ENCODE measurements at places on chromosomes 6 and 20. TPM values are rescaled to one million over a fixed set of nuclear protein-coding genes. Genes with fewer than 3 reads are reported as not detected.
A peak's percentile ranks its signal among the peaks of the same experiment; 100 is the strongest.

GRCh38 chr6:52815167-52816092 is 11.8 kb upstream of the GSTA1 start:
- DNase-seq = no peak

DNA sequence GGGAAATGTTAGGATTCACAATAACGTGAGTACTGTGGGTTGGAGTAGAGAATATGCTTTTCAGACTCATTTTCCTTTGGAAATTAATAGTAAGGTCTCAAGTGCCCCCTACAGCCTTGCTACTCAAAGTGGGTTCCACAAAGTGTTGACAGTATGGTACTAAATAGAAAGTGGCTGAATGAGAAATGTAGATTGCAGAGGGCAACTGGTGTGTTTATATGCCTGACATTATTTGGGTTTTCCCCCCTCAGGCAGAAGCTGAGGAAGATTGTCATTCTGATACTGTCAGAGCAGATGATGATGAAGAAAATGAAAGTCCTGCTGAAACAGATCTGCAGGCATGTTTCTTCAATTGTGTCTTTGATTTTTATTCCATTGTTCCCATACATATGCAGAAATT is 5.6 kb downstream of the FBXO9 start:
- DNase-seq = no peak

DNA sequence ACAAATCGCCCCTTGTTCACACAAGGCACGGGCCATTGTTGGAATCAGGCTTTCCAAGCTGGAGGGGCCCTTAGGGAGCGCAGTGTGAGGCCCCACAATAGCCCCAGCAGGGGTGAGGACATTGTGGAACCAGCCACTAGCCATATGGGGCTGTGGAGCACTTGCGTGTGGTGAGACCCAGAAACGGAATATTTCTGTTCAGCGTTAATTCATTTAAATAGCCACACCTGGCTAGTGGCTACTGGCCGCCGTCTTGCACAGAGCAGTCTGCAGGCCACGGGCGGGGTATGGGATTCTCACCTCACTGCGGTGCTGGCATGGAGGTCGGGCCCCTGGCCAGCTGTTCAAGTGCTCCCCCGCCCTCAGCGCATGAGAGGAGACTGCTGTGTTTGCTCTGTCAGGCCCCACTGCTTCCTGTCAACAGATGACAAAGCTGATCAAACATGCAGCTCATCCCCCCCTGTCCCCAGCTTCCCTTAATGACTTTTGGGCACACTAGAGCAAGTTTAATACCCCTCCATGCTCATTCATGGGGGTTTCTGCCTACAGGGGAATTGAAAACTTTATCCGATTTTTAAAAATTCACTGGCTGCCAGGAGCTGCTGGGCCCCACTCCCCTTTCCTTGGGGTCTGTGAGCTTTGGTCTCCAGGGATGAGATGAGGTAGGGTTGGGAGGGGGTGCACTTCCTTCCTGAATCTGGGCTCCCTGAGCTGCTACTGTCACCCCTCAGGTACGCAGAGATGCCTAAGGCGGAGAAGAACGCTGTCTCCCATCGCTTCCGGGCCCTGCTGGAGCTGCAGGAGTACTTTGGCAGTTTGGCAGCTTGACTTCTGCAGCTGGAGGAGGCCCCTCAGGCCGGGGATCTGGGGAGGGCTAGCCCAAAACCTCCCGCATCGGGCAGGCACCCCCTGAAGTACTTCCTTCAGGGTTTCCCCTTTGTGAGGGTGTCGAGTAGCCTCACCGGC is 13.6 kb downstream of the ITPA start:
- no peak for DNase-seq

- no peak for DNase-seq
Observed at GRCh38 chr6:68637071-68637470, 2.0 kb downstream of the ADGRB3 start.

GRCh38 chr20:34791289-34792020 is 34.0 kb downstream of the NCOA6 start:
- DNase-seq = no peak

DNA sequence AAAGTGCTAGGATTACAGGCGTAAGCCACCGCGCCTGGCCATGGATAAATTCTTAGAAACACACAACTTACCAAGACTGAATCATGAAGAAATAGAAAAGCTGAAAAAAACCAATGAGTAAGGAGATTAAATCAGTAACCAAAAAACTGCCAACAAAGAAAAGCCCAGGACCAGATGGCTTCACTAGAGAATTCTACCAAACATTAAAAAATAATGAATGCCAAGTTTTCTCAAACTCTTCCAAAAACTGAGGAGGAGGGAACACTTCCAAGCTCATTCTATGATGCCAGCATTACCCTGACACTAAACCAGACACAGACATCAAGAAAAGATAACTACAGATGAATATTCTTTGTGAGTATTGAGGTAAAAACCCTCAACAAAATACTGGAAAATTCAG is 44.3 kb downstream of the USP49 start:
- DNase-seq = no peak

DNA sequence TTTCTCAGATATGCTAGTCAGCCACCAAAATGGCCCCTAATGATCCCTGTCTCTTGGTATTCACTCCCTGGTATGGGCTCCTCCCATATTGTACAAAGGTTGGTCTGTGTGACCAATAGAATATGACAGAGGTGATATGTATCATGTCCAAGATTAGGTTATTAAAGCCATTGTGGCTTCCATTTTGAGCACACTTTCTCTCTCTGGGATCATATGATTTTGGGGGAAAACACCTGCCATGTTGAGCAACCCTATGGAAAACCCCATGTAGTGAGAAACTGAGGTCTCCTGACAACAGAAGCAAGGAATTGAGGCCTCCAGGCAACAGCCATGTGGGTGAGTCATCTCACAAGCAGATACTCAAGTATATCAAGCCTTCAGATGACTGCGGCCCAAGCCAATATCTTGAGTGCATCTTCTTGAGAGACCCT is 7.1 kb upstream of the ZNF318 start:
- no peak for DNase-seq

- no peak for DNase-seq
Observed at GRCh38 chr6:90434094-90434493, 137.5 kb upstream of the BACH2 start.

- DNase-seq = no peak
Observed at GRCh38 chr6:159807150-159807858, 7.2 kb downstream of the PNLDC1 start.

- no peak for DNase-seq
Observed at GRCh38 chr20:48844996-48845395, 17.2 kb upstream of the PREX1 start.

- peak; percentile 49 for DNase-seq
Observed at GRCh38 chr6:8108759-8109539, 6.6 kb upstream of the EEF1E1 start.

- no peak for DNase-seq
Observed at GRCh38 chr20:56815796-56816195, 186.7 kb downstream of the TFAP2C start.

GRCh38 chr6:83071707-83072106 is 4.2 kb downstream of the DOP1A start:
- no peak for DNase-seq

- DNase-seq = no peak
Observed at GRCh38 chr6:79506251-79506650, 31.0 kb downstream of the LCA5 start.

DNA sequence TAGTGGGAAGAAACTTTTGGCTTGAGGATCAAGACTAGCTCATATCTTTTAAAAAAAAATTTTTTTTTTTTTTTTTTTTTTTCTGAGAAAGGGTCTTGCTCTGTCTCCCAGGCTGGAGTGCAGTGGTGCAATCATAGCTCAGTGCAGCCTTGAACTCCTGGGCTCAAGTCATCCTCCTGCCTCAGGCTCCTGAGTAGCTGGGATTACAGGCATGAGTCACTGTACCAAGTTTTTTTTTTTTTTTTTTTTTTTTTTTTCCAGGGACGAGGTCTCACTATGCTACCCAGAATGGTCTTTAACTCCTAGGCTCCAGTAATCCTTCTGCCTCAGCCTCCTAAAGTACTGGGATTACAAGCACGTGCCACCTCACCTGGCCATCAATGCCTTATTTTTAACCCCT is 27.9 kb downstream of the GCLC start:
- DNase-seq = no peak

GRCh38 chr6:12584631-12585405 is 131.7 kb upstream of the PHACTR1 start:
- no peak for DNase-seq

- no peak for DNase-seq
Observed at GRCh38 chr20:18004384-18005031, 35.7 kb downstream of the MGME1 start.

DNA sequence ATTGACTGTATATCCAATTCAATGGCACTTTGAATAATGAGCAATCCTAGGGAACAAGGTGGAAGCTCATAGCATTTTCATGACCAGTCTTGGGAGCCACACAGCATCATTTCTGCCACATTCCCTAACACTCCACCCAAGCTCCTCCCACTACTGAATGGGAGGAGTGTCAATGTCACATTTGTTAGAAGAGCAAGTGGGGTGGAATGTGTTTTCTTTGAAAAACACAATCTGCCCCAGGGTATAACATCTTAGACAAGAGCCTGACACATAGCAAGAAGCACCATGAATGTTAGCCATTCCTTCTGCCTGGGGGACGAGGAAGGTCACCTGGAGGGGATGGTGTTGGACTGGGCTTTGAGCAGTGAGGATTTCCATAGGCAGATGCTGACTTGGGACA is 258.3 kb upstream of the PMEPA1 start:
- no peak for DNase-seq

GRCh38 chr6:110039981-110040383 is 61.9 kb downstream of the GPR6 start:
- no peak for DNase-seq

- peak; percentile 74 for DNase-seq
Observed at GRCh38 chr6:79544939-79545450, 7.8 kb upstream of the LCA5 start.

- DNase-seq = no peak
Observed at GRCh38 chr6:38856492-38856891, 141.4 kb downstream of the DNAH8 start.

GRCh38 chr20:45500022-45500421 is 15.4 kb downstream of the SPINT3 start:
- DNase-seq = no peak

DNA sequence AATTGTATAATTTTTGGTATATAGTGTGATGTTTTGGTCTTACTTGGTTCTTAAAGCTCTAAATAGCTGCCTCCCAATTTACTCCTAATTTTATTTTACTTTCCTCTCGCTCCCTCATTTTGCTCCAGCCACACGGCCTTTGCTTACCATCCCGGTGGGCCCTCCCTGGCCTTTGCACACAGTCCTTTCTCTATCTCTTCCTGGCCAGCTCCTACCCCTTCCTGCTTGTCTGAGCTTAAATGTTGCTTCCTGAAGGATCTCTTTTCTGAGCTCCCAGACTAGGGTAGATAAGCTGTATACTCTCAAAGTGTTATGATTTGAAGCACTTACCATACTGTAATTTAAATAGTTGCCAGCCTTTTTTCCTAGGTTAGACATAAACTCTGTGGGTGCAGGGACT is 121.7 kb downstream of the UTRN start:
- no peak for DNase-seq

DNA sequence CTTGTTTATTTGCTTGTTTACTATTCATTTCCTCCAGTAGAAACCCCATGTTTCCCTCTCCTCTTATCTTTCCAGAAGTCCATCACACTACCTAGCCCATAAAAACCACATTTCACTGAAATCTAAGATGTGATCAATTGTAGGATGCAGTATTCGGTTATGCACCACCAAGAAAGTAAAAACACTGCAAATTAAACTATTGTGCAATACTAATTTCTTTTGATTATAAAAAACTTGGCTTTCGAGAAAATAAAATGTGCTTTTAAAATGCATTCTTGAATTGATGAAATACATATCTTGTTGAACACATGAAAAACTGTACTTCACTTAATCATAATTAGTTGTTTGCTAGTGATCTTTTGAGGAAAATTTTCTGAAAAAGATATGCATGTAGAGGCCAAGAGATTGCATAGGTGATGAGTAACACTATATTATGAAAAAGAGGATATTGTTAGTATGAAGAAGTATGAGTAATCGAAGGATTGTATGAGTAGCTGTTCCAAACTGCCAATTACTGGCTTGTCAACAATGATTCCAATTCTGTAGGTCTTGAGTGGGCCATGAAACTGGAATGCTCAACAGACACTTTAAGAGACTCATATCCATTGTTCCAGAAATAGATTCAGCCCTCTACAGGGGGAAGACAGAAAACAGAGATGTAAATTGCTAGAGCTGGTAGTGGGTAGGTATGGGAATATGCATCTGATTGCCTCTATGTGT is 79.7 kb downstream of the RNF217 start:
- no peak for DNase-seq

GRCh38 chr6:35980991-35981645 is 43.3 kb downstream of the SLC26A8 start:
- no peak for DNase-seq

DNA sequence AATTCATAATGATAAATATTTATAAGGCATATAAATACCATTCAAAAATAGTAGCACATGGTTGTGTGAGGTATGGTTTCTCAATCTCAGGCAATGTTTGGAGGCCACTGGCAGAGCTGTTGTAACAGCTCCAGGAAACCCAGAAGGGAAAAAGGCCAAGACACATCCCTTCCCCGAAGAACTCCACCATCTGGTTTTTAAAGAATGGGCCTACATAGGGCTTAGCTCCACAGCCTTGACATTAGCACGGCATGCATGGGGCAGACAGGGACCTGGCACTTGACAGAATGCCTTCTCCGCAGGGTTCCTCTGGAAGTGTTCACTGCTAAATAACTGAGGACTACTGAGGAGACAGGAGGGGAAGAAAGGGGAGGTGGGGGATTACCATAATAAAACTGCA is 16.1 kb upstream of the FOXO3 start:
- DNase-seq = no peak

DNA sequence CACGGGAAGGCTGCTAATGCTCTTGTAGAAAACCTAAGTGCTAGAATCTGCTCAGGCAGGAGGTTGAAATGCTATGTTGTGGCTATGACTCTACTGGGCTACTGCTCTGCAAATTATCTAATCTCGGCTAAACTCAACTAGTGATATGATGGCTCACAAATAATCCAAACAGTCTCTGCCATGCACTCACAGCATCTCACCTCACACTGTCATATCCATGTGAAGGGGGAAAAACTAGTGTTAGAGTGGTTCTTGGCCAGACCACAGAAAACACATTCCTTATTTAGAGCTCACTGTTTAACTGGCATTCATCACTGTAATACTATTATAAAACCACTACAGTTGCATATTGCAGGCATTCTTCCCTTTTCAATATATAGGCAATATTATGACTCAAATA is 81.8 kb upstream of the DST start:
- DNase-seq = no peak

GRCh38 chr6:5447921-5448320 is 186.6 kb downstream of the FARS2 start:
- no peak for DNase-seq

GRCh38 chr20:57829805-57830514 is 120.1 kb upstream of the PMEPA1 start:
- DNase-seq = no peak

GRCh38 chr6:137102050-137102848 is 57.5 kb upstream of the IL20RA start:
- DNase-seq = no peak

SAMD3 gene
- 3.3 TPM for total RNA-seq

BPI gene
- total RNA-seq = not detected

JAG1 gene
- total RNA-seq = 58.4 TPM

NOX3 gene
- total RNA-seq = not detected

SMIM28 gene
- not detected for total RNA-seq

SSR1 gene
- 124 TPM for total RNA-seq

CALHM5 gene
- total RNA-seq = 0.10 TPM

ADAT2 gene
- total RNA-seq = 10.3 TPM

SLC44A4 gene
- 10.6 TPM for total RNA-seq

CCDC170 gene
- 1.9 TPM for total RNA-seq

GRM4 gene
- 4.2 TPM for total RNA-seq

DBNDD2 gene
- 12.8 TPM for total RNA-seq

C6orf141 gene
- 19.2 TPM for total RNA-seq

CLIC5 gene
- 75.8 TPM for total RNA-seq

CDH26 gene
- total RNA-seq = 3.6 TPM

All from type B pancreatic cell (in vitro differentiated cells).